ENCODE measurements at places on chromosomes 5 and 9.

DNA sequence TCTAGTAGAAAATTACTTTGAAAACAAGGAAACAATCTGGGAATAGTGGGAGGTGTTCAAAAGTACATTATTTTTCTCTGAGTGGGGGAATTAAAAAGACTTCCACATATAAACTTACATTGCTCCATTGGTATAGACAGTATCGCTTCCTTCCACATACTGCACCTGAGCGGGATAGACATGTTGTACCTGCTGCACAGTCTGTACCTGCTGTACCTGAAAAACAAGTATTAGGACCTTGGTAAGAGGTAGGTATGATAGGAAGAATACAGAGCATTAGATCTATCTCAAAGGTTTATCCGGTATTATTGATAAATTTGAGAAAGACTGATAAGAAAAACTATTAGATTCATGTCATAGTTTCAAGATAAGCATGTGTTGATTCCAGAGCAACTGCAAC, 179.3 kb downstream of the RFX3 start:
- no peak for DNase-seq

DNA sequence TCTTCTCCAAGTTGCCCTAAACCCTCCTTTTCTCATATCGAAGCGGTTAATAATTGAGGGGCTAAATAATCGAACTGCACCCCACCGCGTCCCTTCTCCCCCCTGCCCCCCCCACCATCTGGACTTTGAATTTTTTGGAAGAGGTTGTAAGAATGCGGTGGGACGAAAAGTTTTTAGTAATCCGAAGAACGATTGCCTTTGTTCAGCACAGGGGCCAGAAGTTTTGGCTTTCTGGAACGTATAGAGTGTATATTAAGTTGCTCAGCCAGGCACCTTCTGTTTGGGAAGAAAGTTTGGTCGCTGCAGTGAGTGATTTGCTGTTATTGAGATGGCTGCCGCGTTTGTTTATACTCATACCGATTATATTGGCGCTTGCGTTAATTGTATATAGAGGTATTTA, 518 bp downstream of the ERBIN start:
- no peak for DNase-seq

DNA sequence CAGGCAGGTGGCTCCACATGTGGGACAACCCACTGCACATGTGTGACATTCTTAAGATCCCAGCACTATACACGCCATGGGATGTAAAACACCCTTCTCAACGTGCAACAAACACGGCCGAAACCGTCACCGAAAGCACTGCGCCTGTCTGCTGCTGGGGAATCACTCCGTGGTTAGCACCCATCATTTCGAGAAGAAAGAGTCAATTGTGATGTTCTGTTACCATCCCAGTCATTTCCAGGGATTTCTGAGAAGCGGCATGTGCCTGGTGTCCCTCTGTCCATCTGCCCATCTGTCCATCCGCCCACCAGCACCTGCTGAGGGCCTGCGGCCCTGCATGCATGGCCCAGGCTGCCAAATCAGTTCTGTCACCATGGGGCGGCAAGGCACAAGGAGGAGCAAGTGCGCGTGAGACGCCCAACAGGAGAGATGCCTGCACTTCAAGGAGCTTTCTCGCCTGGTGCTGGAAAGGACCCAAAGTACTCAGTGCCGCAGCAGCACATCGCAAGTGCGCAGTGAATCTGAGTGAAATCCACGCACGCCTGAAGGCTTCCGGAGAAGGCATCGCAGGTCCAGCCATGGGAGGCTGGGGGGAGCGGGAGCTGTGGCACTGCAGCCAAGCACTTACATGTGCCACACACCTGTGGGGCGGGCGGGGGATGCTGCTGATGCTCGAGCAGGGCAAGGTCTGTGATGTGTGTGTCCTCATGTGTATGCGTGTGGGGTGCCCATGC, 38.0 kb downstream of the VAV2 start:
- DNase-seq: no peak

- no peak for DNase-seq
Observed at GRCh38 chr5:179228341-179229121, 116.7 kb downstream of the ADAMTS2 start.

DNA sequence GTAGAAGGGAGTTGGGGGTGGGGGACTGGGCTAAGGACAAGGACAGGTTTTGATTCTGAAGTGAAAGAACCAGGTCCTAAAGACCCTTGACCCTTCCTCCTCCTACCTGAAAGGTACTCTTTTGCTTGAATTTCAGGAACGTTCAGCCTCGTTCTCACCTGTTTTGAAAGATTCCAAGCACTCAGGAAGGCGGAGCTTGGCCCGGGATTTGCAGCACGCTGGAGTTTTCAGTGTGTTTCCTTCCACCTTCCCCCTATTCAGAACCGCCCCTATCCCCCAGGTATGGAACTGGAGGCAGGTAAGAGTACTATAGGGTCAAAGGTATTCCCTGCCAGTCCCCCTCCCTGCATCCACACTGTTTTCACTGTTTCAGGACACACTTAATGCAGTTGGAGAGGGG, 7.1 kb downstream of the EGR1 start:
- no peak for DNase-seq

DNA sequence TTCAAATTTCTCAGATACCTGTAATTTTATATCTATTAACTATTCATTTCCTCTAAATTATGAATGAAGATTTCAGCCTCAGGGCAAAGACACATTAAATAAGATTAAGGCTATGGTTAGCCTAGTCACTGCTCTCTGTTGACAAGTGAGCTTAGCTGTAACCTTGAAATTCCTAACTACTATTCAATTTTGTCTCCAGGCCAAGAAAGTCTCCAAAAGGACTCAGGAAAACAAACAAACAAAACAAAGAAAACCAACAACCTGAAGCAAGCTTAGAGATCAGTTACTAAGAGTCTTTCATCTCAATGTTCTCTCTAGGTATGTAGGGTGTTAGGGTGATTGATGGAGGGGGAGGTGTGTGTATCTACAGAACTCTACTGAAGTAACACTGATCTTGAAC, 9.6 kb upstream of the CTNNAL1 start:
- DNase-seq: no peak

DNA sequence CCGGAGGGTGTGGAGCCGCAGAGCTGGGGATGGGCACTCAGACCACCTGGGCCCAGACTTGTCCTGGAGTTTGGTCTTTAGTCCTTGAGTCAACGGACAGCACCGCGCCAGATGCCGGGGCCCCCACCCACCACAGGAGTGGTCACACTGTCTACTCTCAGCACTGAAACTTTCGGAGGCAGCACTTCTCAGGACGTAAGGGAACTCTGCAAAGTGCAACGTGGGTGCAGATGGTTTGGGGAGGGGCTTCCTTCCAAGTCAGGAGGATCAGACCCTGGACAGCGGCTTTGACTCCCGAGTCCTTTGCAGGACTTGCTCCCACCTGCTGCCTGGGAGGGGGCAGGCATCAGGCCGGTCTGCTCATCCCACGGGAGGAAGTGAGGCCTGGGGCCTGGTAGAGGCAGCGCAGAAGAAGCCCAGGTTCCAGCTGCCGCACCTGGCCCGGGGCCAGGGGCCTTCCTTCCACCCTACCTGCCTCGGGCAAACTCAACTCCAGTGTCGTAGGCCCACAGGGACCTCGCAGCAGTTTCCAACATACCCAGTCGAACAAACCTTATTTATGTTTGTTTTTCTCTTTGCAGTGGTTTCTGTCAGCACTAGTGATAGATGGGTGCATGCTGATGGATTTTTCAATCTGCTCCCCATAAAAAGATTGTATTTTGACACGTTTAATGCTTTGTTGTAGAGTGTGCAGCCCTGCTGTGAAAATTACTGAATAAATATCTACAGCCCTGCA, 149.8 kb upstream of the PPP1R26 start:
- DNase-seq: no peak

DNA sequence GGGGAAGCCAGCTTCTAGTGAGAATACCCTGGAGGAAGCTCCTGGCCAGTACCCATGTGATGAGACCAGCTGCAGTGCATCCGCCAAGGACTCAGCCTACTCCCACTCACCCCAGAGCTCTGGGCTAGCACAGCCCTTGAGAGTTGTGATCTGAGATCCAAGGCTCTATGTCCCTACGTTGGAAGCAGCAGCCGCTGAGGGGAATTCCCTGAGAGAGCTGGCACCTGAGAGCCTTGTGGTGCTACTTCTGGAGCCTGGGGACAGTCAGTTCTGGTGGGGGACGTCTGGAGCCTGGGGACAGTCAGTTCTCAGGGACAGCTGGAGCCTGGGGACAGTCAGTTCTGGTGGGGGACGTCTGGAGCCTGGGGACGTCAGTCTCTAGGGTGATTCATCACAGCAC, 39.2 kb downstream of the PDZD2 start:
- DNase-seq: no peak

DNA sequence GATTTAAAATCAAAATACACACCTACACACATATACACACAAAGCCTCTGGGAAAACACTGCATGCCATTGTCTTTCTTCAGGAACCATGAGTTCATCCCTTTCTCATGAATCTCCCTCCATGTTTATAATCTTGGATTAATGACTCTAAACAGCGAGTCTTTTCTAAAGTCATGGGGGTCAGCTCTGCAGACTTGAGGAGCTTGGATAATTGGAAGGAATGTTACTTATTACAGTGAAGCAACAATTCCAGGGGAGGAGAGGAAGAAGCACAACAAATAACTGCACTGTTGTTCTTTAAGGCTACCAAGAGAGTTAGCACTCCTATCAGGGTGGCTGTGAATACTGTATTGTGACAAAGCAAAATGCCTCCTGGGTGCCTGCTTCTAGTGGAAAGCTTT, 444.7 kb downstream of the ANXA1 start:
- DNase-seq: no peak

DNA sequence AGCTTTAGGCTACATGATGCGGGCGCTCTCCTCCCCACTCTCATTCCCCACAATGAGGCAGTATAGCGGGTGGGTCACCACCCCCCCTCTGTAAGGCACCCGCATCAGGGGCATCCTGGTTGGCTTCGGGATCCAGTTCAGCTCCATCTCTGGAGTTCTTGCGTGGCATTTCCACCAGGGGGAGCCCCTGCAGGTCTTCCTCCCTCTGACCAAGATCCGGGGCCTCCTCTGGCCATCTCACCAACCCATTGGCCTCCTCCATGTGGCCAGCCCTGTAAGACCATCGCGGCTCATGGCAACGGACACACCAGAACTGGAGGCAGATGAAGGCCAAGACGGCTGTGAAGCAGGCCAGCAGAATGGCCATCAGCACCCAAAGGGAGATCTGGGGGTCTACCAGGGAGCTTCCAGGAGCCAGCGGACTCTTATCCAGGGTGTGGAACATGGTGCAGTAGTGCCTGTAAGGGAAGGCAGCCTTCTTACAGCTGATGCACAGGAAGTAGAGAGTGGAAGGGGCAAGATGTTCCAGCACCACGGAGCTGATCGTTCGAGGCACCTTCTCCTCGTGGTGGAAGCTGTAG, 77.0 kb downstream of the CYFIP2 start:
- DNase-seq: no peak

DNA sequence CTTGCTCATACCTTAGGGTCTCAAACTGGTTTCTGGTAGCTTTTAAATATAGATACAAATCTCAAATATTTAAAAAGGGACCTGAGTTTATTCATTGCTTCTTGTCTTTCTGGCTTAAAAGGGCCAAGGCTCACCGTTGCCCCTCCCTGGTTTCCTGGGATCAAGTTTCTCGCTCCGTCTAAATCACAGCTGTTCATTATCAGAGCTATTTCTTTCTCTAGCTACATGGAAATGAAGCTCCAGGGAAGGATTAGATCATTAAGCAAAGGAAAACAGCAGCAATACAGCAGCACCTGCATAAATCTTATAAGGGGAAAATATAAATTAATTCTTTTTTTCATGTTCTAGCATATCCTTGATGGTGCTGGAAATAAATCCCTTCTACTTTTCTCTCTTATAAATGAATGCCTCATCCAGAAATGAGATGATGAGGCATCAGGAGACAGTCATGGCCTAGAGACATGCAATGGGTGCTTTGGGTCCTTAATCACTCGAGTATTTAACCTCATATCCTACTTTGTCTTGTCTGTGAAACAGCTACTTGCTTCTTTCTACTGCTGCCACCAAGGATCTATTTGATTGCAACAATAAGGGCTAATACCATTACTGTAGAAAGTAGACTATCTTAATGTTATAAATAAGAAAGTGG, 320.1 kb downstream of the TRPM3 start:
- no peak for DNase-seq

DNA sequence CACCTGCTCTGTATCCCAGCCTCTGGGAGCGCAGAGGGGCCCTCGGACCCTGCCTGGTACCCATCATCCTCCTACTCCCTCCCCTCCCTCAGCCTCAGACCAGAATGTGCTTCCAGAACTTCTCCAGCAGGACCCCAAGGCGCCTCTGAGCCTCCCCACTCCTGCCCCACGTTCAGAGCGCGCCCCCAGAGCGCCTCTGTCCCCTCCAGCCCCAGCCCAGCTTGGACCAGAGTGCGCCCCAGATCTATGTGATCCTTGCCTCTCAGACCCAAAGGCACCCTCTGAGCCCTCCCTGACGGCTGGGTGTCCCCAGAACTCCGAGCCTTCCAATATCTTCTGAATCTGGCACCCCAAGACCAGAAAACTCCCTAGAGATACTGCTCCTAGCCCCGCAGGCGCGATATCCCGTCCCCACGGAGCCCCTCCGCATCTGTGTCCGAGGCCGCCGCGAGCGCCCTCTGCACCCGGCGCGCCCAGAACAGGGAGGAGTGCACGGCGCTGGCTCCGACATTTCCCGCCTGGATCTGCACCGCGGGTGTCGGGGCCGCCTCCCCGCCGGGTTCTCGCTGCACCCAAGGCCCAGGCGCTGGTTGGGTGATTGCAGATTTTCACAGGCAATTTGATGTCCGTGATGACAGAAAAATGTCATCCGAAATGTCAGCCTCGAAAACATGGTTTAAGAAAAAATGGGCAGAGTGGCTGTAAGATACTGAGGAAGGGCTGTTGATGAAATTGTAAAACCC, 522 bp downstream of the BHMT start:
- no peak for DNase-seq

DNA sequence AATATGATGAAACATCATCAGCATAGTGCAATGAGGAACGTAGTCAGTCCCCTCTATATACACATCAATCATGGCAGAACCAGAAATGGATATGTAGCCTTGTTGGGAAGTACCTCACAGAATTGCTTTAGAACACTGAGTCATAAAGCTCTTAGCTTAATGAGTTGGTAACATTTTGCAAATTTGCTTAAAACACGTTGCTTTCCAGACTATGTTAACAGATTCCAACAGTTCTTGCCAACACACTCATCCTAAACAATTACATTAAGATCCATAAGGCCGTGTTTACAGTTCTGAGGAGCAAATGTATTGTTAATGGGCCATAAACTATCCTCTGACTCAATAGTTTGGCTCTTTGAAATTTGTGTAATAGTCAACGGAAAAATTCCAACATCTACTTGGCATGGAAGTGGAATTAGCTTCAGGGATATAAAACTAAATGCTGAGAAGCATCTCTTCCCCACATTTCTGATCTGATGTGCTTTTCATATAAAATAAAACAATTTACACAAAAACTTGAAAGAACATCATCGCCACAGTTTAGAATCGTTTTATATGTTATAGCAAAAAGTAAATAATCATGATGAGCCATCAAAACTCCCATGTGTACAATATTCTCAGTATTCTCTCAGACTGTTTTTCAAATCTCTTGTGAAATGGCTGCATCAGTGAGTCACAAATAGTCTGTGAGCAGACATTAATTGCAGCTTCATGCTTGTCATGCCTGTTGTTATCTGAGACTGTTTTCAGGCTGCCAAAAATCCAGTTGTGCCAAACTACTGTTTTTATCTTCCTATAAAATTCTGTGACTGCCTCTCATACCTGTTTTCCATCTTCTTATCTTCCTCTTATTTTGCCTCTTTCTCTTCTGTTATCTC, 291.9 kb downstream of the COX7C start:
- DNase-seq: no peak

- no peak for DNase-seq
Observed at GRCh38 chr9:90100014-90100413, 495.2 kb downstream of the GADD45G start.

Measured in stimulated activated CD8-positive, alpha-beta memory T cell treated with anti-CD3 and anti-CD28 coated beads, Interleukin-12 subunit alpha, Interleukin-12 subunit beta, amount 100 ng/mL, for 1 hour (primary cell).